ENCODE measurements at places on chromosomes 6 and 20.

- no peak for DNase-seq
These were observed 78.1 kb upstream of the TRAF3IP2 start for GRCh38 chr6:111683749-111684267.

- no peak for DNase-seq
These were observed 123.5 kb upstream of the PREP start for GRCh38 chr6:105526225-105526872.

DNA sequence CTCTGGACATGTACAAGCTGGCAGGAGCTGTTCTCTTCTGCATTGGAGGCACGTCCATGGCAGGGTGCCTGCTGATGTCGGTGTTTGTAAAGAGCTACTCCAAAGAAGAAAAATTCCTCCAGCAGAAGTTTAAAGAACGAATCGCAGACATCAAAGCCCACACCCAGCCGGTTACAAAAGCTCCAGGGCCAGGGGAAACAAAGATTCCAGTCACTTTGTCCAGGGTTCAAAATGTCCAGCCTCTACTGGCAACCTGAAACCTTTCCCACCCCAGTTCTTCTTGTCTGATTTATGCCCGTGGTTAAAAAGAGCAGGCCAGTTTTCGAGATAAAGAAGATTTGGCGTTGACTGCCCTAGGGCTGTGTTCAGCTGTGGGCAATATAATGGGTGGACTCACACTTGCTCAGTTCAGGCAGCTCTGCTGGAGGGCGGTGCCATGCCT is 19.7 kb downstream of the NRSN1 start:
- DNase-seq, result no peak

DNA sequence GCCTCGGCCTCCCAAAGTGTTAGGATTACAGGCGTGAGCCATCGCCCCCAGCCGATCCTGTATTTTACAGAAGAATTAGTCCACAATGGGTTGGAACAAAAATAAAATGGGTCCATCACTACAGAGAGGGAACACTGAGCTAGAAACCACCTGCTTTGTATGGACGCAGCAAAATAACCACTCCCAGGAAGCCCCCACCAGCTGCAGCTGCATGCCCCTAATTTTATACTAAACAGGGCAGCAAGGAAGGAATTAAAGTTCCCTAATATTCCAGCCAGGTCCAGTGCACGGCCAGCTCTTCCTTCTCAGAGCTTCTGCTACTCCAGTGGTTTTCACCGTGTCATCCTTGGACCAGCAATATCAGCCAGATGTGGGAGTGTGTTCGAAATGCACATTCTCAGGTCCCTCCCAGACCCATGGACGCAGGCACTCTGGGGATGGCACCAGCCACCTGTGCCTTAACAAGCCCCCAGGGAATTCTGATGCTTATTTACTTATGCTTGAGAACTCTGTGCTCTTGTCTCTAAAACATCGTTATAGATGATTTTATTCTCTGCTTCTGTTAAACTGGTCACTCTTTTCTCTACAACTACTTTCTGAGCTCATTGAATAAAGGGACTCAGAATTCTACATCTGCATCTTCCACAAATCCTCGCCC is 189.5 kb upstream of the SLC24A3 start:
- no peak for DNase-seq

GRCh38 chr6:44598679-44599078 is 211.2 kb downstream of the CDC5L start:
- DNase-seq, result no peak

GRCh38 chr6:39260456-39260855 is 31.2 kb upstream of the KCNK5 start:
- DNase-seq, result no peak

GRCh38 chr6:137488150-137489045 is 5.8 kb downstream of the OLIG3 start:
- no peak for DNase-seq

DNA sequence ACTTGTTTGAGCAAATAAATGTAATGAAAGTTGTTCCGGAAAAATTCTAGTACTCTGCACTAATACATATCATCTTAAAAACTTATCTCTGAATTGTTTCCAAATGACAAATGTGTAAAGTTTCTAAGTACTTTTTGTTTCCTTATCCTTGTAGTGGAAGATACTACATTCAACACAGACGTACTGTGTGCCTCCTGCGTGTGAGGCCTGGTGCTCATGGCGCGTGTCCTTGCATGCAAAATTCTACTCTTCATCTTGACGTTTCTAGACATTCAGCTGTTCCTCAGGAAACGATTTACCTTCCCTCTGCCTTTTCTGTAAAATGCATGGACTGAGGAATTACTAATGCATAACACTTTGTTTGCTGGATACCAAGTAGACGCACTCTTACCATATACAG is 11.5 kb downstream of the DLL1 start:
- no peak for DNase-seq

- no peak for DNase-seq
These were observed 1084.8 kb upstream of the CITED2 start for GRCh38 chr6:140459209-140459608.

DNA sequence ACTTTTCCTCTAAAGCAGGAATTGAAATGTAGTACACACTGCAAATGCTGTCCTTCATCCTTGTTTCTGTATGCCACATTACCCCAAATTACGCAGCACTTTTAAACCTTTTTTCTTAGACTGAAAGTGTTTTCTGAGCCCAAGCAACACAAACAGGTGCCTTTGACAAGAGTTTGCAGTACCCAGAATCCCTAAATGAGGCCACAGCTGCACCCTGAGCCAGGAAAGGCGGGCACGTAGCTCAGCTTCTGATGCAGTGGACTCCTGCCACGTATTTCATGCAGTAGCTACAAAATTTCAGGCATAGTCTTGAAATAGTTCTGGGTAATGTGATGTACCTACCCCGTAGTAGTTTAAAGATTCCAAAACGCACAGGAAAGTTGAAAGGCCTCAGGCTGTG is 31.0 kb upstream of the CLDN20 start:
- no peak for DNase-seq

- no peak for DNase-seq
These were observed 83.7 kb downstream of the TMEM242 start for GRCh38 chr6:157239671-157240058.

DNA sequence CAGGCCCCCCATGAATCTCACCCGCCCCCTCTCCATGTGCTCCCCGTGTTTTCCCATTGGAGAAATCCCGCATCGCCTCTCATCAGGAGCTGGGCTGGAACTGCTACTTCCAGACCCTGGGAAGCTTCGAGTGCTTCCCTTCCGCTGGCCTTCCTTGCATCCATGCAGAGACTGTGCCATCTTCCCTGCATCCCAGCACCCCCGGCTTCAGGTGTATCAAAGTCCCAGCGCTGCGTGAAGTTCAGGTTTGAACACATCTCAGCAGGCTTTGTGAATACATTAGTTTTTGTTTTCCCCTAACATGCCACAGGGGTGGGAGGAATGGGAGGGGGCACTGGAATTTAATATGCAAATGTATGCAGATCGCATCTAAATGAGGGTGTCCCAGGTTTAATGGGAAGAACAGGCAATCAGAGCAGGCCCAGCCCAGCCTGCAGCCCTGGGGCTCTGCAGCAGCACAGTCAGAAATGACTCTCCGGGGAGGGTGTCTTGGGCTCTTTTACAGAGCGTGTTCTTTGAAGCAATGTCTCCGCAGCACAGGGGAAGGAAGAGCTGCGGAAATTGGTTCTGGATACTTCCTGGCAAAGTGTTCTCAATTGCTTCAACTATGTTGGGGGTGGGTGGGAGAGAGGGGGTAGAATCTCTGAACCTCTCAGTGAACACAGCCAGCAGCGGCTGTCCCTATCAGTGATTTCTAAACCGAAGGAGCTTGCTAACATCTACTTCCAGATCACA is 8.3 kb upstream of the MMP9 start:
- DNase-seq, result no peak

DNA sequence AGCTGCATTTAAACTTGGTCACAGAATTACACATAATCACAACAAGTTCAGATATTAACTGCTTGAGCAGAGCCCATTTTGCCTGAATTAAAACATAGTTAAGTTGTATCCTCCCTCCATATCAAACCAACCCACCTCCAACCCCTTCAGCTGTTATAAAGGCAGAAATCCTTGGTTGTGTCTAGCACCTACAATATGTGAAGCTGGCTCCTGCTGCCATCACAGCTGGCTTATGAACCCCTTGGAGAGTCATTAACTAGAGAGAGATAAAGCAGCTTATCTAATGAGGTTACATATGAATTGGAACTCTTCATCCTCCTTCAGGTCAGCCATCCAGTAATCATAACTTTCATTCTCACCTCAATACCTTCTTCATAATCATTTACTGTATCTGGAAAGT is 101.8 kb downstream of the EPHA7 start:
- no peak for DNase-seq

GRCh38 chr6:6987749-6988148 is 120.0 kb upstream of the RREB1 start:
- DNase-seq, result no peak

DNA sequence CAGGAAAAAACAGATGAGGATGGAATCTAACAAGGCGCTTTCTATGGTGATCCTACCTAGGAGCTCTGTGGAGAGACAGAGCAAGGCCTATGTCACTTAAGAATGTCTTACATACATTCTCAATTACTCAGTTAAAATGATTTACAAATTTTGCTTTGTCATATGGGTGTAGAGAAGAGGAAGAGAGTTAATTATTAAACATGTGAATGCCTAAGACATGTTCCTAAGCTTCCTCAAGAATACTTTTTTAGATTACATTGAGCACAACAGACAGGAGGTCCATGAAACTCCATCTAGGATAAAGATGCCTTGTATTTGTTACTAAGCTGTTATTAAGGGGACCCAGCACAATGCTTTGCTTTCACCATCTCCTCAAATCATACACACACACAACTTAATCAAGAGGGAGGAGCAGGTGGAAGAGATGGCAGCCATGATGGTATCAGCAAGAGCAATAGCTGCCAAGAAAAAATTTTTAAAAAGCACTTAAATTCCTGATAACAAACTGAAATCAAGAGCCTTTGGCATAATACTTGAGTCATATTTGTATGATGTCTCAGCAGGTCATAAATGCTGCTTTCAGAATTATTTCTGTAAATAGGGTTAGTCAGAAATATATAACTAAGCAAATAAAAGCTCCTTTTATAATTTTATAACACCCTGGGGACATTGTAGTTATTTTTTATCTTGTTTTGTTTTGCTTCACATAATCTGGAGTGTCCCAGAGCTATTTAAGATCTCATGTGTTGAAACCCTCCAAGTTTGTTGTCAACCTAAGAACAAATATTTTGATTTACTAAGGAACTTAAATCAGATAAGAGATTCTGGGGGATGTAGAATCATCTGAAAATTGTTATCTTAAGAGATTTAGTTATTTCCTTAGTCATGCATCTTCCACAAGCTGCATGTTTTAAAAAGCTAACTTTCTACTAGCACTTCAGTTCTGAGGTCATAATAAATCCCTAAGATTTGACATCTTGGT is 70.0 kb upstream of the CD2AP start:
- DNase-seq, result no peak

DNA sequence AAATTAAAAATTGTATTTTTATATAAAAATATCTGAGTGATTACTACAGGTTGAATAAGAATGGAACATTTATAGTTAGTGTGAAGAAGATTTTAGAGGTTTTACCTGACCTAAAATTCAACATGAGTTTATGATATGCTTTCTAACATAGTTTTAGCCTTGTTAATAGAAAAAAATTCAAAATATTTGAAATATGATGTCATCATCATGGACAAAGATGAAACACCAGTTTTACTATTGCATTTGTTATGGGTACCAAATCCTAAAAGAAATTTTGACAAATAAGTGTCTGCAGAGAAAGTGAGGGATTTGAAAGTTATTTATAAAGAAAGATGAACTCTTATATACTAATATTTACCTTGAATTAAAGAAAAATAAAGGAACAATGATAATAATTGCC is 479.7 kb downstream of the TBC1D32 start:
- no peak for DNase-seq

GRCh38 chr20:37378785-37379598 is 33.1 kb downstream of the SRC start:
- DNase-seq, result no peak

DNA sequence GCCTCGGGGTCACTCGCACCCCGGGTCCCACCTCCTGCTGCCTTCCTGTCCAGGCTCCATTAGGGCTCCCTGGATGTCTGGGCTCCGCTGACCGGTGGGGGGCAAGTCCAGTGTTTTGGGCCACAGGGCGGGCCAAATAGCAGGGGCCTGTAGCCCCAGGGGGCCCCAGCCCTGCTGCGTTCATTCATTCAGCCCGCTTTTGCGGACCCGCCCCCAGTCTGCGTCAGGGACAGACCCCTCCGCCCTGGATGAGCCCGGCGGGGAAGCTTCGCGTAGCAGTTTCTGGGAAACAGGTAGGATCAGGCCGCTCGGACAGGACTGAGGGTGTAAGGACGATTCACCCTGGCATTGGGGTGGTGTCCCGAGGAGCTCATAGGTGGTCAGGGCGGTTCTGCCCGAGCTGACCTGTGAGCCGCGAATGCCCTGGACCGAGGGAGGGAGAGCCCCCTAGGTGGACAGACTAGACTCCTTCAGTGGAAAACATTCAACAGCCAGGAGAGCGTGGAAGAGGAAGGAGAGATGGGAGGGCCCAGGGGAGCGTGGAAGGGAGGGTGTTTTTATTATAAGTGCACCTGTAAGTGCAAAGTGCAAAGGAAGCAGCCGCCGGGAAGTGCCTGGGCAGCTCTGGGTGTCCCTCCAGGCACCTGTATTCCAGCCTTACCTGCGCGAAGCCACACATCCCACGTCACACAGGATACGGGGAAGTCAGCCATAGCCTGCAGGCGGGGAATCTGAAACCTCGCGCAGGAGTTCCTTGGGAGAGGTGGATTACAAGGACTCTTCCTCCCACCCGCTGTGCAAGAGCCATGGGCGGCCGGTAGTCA is 662 bp downstream of the ENTPD6 start:
- no peak for DNase-seq

- no peak for DNase-seq
These were observed 5.2 kb downstream of the KIAA0408 start for GRCh38 chr6:127453845-127454619.

DNA sequence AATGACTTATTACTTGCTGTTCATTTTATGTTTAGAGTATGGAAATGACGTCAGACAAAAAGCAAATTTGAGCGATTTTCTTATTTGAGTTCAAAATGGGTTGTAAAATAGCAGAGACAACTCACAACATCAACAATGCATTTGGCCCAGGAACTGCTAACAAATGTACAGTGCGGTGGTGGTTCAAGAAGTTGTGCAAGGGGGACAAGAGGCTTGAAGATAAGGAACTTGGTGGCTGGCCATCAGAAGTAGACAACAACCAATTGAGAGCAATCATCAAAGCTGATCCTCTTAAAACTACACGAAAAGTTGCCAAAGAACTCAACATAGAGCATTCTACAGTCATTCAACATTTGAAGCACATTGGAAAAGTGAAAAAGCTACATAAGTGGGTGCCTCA is 43.8 kb downstream of the REV3L start:
- DNase-seq, result no peak

Data from NCI-H1092 treated with DMSO at 0.1 percent for 48 hours (cell line).